Stimulated activated CD4-positive, alpha-beta T cell treated with anti-CD3 and anti-CD28 coated beads, Interleukin-2, amount 100 ng/mL, for 48 hours (primary cell): ENCODE measurements at places on chromosomes 12 and 14.

DNA sequence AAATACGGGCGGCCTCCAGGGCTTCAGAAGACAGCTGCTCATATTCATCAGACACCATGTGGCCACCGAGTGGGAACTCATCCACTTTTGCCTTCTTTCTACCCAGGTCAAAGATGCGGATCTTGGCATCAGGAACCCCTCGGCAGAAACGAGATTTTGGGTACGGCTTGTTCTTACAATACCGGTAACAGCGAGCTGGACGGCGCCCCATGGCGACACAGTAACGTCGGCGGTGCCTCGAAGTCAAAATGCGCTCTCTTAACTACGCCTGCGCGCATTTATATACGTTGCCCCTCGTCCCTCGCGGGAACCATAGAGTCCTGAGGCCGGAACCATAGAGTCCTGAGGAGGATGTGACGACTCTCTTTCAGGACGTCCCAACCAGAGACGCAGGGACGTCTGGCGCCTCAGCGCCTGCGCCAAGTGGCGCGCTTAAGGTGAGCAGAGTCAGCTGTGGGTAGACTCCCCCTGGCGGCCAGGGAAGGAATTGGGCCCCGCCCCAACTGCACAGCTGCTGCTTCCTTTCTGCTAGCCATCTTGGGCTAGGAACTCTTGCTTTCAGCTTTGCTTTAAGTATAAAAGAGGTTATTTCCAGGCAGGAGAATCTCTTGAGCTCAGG, at the start of gene RPL10L:
TSS of gene RPL10L (minus strand) at position 256 of the 619 bp plus-strand sequence. CDS start at position 211, 45 bp downstream.
- no peak for DNase-seq

GRCh38 chr14:106493962-106494823, 967.8 kb downstream of the TMEM121 start:
- DNase-seq: no peak

GRCh38 chr14:39247256-39247655, 13.5 kb downstream of the MIA2 start:
- no peak for DNase-seq

- no peak for DNase-seq
Measured at GRCh38 chr14:68076451-68076850, 256.9 kb downstream of the RAD51B start.

- DNase-seq: no peak
Measured at GRCh38 chr12:116429826-116430360, 129.3 kb upstream of the MAP1LC3B2 start.

DNA sequence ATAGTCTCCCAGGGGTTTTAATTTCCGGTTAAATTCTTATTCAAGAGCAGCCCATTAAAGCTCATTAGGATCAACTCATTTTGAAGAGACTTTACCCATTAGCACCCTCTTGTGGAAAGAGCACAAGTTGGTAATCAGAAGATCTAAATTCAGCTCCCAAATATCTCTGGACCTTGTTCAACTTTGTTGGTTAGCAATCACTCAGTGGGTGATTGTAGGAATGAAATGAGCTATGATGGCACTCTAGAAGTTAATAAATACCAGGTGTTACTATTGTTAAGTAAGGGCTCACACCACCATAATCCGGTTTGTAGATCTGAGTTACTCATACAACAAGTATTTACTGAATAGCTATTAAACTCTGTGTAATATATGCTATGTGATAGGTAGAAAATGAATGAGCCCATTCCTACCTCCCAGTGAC, 42.9 kb downstream of the TRIP11 start:
- DNase-seq: no peak

DNA sequence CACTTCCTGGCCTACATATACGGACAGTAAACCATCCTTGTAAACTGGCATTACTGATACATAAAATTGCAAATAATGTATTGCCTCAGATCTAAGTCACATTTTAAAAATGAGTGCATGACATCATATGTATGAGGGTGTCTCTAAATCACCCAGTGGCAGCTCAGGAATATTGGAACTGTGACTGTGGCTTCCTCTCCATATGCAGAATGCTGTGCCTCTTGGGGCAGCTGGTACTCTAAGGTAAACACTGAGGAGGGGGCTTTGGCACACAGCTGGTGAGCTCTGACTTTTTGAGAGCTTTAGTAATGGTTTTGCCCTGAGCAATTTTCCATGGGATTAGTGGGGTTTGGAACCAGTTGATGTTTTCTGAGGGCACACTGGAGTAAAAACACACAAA, 263.7 kb downstream of the BMP4 start:
- DNase-seq: no peak

DNA sequence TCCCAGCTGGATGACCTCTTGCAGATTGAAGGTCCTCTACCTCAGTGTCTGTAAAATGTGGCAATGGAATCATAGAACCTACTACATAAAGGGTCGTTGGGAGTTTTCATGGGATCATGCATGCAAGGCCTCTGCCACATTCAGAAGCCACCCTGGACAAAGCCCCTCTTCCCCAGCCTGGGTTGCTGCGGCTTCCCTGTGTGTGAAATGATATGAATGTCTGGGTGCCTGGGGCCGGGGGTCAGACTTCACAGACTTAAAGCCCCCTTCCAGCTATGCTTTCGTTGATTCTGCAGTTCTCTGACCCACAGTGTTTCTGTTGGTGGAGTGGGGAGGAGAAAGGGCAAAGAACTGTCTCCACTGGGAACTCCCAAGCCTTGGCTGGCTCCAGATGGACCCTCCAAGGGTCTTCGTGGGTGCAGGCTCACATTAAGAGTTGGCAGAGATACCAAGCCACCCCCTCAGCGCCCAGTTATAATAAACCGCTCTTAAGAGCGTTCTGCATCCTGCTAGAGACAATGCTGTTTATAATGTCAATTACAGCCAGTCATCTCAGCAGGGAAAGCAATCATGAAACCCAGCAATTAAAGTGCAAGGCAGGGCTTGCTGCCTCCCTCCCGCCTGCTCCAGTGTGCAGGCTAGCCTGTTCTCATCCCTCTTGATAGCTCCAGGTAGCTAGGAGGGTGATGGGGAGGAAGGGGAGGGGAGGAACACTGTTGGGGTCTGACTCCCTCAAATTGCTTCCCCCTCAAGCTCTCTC, 210.9 kb upstream of the FKBP4 start:
- no peak for DNase-seq

GRCh38 chr14:68282479-68283377, 463.1 kb downstream of the RAD51B start:
- no peak for DNase-seq

DNA sequence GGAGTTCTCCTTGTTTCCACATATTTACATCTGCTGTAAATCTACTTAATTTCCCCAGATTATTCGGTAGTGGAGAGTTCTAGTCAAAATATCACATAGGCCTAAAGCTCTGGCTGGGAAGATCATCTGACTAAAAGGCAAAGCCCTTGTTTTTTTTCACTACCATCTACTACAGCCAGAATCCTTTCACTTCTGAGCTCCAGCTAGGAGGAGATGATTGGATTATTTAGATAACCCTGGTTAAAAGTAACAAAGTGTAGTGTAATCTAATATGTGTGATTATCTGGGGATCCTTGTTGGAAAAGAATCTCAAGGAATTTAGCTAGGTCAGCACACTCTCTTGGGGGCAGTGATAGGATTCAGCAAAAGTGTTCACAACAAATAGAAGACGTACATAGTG, 125.4 kb downstream of the DYRK2 start:
- no peak for DNase-seq

GRCh38 chr12:108194585-108194984, 65.5 kb downstream of the WSCD2 start:
- no peak for DNase-seq

GRCh38 chr12:46406352-46407027, 33.9 kb upstream of the SLC38A2 start:
- DNase-seq: no peak

DNA sequence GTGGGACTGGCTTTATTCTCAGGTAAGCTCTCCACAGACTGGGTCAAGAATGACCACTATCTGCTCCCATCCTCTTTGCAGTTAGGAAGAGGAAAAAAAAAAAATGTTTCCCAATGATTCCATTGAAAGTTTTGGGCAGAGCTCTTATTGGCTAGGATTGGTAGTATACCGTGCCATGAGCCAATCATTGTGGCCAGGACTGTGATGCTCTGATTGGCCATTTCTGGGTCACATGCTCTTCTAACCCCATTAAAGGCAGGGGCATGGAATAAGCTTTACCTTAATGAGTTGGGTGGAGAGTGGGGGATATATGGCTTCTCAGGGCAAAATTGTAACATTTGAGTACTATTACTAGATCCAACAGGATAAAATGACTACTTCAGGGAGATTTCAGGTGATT, 49.4 kb upstream of the WSCD2 start:
- DNase-seq: no peak

- no peak for DNase-seq
Measured at GRCh38 chr12:13258717-13259119, 62.2 kb downstream of the EMP1 start.

DNA sequence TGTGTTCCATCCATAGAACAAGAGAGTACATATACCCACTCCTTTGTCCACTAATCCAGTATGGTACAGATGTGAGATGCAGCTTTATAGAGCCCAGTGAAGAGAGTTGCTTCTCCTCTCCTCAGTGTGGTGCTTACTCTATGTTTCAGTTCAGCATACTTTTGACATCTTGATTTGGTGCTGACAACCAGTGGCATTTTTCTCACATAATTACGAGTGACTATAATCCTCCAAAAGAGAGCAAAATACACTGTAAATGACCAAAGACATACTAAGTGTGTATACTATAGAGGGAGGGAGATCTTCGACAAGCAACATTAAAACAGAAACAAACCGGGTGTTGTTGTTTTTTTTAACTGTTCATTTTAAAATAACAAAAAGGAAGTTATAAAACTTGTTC, 191.5 kb downstream of the KLHL28 start:
- DNase-seq: no peak

- DNase-seq: no peak
Measured at GRCh38 chr12:72148709-72149108, 123.5 kb upstream of the TRHDE start.

DNA sequence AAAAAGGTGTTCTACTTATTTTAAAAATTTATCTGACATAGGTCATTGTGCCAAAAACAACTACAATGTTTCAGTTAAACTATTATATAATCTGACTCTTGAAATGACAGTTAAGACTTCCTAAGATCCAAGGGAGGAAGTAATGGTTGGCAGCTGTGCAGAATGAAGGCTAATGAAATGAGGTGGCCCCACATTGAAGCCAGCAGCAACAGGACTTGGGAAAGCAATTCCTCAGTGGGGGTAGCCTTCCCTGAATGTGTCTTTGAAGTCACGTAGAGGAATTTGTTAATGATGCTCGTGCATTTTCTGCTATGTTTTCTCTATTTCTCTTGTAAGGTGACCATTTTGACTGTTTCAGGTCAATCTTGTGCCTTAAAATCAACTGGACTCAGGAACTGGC, 162.4 kb upstream of the DAAM1 start:
- DNase-seq: no peak

DNA sequence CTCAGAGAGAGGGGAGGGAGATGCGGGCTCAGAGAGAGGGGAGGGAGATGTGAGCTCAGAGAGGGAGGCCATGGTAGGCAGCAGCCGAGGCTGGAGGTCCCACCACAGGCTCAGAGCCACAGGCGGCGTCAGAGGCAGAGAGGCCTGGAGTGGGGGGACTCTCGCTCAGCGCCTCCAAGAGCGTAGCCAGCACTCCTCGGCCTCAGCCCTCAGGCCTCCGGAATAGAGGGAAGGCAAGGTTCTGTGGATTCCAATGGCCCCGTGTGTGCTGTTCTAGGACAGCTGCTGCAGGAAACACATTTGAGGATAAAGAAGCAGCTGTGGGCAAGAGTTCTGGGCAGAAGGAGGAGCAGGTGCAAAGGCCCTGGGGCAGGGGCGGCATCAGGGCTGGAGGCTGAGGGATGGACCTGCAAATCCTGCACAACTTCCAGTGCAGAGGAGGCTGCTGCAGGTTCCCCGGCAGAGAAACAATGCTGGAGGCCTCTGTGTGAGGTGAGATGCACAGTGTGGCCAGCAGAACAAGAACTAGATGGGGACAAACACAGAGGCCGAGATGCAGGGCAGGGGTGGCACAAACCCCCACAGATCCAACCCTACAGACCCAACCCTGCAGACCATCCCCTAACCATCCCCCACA, 59.1 kb upstream of the GALNT9 start:
- DNase-seq: no peak

DNA sequence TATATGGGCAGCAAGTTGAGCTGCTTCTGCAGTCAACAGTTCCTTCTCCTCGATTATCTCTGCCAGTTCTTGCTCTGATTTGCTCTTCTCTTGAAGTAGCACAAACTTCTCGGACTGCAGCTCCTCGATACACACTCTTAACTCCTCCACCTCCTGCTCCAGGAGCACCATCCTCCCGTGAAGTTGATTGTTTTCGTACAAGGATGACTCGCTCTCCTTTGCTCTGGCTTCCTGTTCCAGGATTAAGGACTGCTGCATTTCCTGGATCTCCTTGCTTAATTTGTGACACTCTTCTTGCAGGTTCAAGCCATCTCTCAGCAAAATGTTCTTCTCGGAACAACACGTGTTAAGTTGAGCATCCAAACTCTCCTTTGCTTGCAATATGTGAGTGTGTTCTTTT, 56.2 kb upstream of the VPS33A start:
- DNase-seq: no peak

- no peak for DNase-seq
Measured at GRCh38 chr14:51996148-51996746, 6.9 kb downstream of the RTRAF start.

DNA sequence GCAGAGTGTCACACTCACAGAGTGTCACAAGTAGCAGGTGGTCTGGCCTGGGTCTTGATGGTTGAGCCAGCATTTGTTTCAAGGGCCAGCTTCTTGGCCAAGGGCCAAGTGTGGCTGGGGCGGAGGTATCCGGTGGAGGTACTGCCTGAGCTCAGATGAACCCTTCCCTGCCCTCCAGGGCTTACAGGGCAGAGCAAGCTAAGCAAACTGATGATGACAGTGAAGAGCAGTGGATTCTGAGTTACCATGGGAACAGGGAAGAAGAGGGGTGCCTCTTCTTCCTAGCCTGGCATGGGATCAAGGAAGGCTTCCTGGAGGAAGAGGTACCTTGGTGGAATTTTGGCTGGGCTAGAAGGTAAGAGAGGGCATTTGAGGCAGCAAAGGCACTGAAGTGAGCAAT, 35.7 kb downstream of the MVK start:
- no peak for DNase-seq

DNA sequence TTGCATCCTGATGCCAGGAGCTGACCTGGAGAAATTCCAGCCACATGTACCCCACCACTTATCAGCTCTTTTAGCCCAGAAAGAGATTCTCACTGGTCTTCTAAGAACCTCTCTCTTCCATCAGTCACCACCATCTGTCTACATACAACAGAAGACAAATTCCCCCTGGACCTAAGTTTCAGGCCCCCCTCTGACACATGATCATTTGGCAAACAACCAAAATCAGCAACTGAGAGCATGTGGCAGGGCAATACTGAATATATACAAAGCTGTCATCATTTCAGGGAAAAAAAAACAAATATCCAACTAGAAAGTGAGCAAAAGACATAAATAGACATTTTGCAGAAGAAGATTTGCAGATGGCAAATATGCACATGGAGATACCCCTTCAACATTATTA, 180.2 kb downstream of the FOXN3 start:
- DNase-seq: no peak
